IPS DF 6.9 (cell line): ENCODE measurements at places on chromosomes 5 and 9.

- no peak for DNase-seq
Measured at GRCh38 chr9:35771943-35772342, 17.9 kb upstream of the MSMP start.

GRCh38 chr5:16937503-16938161, 1.5 kb upstream of the MYO10 start:
- DNase-seq, result no peak

DNA sequence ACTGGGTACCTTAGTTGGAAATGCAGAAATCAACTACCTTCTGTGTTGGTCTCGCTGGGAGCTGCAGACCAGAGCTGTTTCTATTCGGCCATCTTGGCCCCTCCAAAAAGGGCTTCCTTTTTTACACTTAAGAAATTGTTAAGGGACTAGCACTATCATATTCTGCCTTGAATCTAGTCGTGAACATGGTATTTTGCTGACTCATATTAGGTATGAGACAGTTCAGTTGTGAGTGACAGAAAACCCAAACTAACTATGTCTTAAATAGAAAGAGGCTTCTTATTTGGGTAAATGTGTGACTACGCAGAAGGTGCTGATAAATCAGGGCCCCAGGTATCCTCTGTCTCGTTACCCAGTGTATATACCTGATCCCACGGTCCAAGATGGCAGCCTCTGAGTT, 298.2 kb downstream of the EDIL3 start:
- no peak for DNase-seq

DNA sequence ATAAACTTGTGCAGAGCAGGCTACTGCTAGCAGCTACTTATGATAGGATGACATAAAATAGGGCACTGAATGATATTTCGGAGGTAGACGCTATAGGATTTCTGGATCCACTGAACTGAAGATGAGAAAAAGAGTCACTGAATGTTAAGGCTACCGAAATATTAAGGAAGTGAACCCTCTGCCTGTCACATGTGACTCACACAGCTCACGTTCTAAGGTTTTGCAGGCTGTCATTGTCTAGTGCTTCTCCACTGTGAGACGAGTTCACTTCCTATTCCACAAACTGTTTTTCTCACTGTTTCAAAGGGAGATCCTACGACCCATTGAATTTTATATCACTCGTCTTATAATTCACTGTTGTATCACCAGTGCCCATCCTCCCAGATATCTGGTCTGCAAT, 100.8 kb downstream of the CTNND2 start:
- no peak for DNase-seq

GRCh38 chr5:589588-589987, 22.6 kb upstream of the CEP72 start:
- DNase-seq, result no peak

- no peak for DNase-seq
Measured at GRCh38 chr5:128684961-128685360, 146.9 kb upstream of the FBN2 start.

- no peak for DNase-seq
Measured at GRCh38 chr9:97502984-97503861, 1.8 kb downstream of the TMOD1 start.

DNA sequence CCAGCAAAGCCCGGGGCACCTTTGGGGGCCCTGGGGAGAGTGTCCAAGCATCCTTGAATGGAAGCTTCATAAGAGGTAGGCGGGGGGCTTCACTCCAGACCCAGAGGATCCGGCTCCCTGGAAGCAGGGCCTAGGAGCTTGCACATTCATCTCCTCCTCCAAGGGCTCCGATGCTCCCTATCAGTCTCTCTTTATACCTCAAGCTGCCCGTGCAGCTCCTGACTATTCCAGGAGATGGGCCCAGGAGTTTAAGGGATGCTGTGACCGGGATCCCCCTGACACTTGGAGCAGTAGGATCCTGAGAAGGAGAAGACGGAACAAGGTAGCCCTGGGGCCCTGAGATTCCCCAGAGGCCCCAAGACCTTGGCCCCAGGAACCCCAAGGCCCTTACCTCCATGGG, 25.9 kb downstream of the CSF1R start:
- DNase-seq, result no peak

DNA sequence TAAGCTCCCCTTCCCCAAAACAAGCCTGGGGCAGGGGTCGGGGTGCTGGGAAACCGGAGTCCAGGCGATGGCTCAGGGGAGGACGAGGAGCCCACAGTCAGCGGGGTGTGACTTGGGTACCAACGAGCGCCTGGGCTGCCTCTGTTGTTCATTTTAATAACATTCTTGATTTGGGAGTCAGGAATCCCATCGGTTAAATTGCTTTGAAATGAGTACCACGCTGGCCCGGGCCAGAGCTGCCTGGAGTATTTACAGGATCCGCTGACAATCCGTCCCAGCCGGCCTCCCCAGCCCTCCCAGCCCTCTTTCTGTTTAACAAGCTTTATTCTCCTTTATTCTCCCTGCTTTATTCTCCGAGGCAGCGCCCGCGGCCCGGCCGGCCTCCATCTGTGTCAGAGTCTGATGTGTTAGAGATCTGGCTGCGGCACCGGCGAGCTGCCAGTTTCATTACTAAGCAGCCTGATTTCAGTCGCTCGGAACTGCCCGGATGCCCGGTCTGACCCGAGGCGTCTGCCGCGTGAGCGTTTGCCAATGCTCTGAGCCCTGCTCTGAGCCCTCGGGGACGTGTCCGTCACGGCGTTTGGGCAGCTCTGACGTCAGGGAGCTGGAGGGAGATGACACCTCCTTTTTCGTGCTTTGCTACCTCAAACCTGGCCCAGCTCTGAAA, 16.5 kb upstream of the QRFP start:
- no peak for DNase-seq

- no peak for DNase-seq
Measured at GRCh38 chr5:143156572-143156971, 246.9 kb downstream of the NR3C1 start.

- no peak for DNase-seq
Measured at GRCh38 chr9:17291766-17292165, 156.9 kb downstream of the CNTLN start.

- DNase-seq, result peak; percentile 58
Measured at GRCh38 chr9:95127249-95128176, 190.0 kb downstream of the FANCC start.

DNA sequence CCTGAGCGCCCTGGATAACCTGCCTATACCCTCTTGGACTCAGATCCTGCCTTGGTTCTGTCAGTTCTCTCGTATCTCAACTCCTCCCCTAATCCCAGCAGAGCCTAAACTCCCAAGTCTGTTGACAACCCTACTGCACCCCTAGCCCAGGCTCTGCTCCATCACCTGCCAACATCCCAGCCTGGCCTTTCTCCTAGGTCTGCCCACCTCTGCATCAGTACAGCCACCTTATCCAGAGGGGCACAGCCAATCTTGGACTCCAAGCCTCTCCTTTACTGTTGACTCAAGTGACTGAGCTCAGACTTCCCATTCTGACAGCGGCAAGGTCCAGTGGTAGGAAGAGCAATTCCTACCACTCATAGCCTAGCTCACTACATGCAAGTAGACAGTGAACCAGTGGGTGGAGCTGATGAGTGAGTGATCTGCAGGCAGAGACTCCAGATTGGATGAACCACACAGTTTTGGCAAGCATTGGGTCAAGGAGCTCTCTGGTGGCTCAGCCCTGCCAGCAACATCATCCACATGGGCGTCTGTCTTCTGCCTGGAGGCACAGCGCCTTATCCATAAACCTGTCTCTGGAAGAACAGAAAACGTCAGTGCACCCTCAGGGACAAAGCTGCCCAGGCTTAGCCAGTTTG, 26.5 kb downstream of the TRMO start:
- DNase-seq, result peak; percentile 50

GRCh38 chr9:89750117-89750791, 145.4 kb downstream of the GADD45G start:
- no peak for DNase-seq

- DNase-seq, result no peak
Measured at GRCh38 chr9:136740491-136740890, 2.2 kb downstream of the LCN10 start.

GRCh38 chr5:122882831-122883230, 37.4 kb downstream of the SNX24 start:
- DNase-seq, result no peak

- DNase-seq, result no peak
Measured at GRCh38 chr5:139837711-139838380, 42.2 kb downstream of the PSD2 start.

- no peak for DNase-seq
Measured at GRCh38 chr5:10451137-10451824, 9.6 kb downstream of the ROPN1L start.

DNA sequence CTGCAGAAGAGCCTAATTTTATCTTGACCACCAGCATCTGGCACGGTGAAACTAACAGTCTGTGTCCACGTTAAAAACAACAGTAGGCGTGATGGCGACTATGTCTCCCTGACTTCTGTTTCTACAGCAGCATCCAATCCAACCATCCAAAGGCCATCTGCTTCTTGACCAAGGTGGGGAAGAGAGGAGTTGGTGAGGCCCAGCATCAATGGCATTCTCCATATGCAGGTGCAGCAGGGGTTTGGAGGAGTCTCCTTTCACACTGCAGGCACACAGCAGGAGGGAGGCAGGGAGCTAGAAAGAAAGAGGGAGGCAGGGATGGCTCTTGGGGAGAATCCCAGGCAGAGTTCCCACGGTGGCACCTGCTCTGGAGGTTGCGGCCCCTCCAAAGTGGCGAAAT, 27.0 kb downstream of the MGAT1 start:
- DNase-seq, result no peak
